Immature natural killer cell (primary cell): ENCODE measurements at places on chromosomes 6 and 20. TPM values are rescaled to one million over a fixed set of nuclear protein-coding genes. Genes with fewer than 3 reads are reported as not detected.

DNA sequence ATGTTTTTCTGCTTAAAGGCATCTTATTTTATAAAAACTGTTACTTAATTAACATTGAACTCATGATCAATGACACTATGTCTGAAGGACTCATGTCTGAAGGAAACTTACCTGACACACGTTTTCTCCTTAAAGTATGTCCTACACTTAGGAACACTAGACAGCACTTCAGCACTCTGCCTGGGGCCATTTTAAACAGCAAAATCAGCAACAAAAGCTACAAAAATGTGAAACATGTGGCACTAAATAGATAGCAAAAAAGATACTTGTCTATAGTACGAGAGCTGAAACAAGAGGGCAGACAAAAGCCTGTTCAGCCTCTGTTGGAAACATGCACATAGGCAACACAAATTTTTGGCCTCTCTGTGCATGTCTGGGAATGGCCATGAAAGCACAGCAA, 93.5 kb upstream of the TMEM30A start:
- no peak for DNase-seq

ISM1 gene
- polyA plus RNA-seq: not detected

LRRN4 gene
- polyA plus RNA-seq: not detected

GRCh38 chr20:10660661-10661060, 13.1 kb downstream of the JAG1 start:
- DNase-seq: no peak

- DNase-seq: no peak
These were observed 12.3 kb downstream of the C20orf173 start for GRCh38 chr20:35517125-35517524.

DNA sequence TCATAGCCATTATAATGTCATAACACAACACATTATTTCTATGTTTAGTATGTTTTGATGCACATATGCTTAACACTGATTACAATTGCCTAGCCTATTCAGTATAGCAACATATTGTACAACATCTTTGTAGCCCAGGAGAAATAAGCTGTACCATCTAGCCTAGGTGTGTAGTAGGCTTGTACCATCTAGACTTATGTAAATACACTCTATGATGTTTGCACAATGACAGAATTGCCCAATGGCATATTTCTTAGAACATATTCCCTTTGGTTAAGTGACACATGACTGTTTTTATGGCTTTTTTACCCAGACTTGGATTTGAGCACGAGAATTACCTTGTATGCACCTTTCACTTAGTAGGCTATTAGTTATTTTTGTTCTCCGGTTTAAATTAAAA, 64.5 kb upstream of the HIVEP1 start:
- DNase-seq: no peak

DNA sequence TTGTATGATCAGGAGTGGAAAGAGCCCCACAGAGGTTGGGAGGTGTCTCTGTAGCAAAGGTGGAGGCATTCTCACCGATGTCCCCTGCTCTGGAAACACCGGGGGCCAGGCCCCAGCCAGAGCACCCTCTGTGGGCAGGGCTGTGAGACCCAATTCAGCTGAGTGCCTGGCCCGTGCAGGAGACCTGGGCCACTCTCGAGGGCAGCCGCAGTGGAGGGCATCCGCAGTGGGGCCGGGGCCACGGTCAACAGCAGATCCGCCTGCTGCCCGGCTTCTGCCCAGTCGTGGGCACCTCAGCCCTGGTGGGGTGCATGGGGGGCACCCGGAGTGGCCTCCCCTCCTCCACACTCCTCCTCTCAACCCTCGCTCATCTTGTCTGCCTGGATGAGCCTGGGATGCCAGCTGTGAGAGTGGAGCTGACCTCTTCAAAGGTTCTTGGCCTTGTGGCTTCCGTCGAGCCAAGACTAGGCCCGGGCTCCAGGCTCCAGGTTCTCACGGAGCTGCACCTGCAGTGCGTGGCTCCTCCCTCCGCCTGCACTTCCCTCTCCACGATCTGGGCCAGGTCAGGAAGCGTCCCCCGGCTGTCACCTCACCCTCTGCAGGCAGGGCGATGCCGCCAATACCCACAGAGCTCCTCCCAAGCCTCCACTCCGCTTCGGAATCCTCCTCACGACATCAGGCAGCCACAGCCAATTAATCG, 134.8 kb downstream of the TAF4 start:
- no peak for DNase-seq

GJA10 gene
- not detected for polyA plus RNA-seq

GRCh38 chr6:170088582-170088955, 202.3 kb downstream of the DLL1 start:
- no peak for DNase-seq

DNA sequence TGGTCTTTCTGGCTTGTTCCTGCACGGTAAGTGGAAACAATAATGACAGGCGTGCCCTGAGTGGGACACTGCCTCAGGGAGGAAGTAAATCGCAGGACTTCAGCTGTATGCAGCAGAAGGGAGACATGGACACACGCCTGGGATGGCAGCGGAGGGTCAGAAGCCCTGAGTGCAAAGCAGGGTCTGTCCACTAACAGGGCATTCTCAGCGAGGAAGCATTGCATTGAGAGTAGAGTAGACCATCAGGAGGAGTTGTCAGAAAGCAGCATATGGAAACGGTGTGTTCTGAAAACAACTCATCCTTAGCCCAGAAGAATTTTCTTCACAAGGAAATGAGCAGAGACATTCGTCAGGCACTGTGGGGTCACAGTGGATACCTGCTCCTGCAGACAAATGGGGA, 134.0 kb downstream of the SYNDIG1 start:
- no peak for DNase-seq

TFAP2C gene
- polyA plus RNA-seq: not detected

PRSS16 gene
- polyA plus RNA-seq: not detected

DNA sequence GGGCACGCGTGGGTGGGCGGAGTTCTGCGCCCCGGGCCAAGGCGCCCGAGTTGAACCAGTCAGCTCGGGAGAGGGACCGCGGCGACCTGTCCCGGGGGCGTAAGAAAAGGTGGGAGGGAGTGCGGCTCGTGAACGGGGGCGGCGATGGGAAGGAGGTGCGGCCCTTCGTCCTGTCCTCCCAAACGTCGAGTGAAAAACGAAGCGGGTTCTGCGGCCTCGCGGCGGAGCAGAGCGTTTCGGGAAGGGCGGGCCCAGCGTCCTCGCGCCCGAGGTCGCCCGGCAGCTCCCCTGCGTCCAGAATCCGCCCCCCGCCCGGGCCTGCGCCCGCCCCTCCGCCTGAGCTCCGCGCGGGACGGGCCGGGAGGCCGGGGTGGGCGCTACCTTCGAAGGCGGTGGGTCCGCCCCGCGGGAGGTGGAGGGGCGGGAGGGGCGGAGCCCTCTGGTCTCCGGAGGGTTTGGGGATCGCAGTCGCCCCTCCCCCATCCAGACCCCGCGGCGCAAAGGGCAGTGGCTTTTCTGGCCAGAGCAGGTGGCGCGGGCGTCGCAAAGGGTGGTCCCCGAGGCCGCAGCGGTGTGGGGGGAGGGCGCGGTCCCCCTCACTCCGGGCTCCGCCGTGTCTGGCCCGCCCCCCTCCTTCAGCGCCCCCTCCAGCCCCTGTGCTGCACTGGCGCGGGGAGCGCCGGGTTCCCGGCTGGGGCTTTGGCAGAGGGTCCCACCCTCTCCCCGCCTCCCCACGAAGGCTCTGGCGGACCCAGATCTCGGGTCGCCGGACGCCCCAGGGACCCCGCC, 838 bp downstream of the STMN3 start:
- DNase-seq: no peak

- DNase-seq: no peak
These were observed 118.0 kb upstream of the THEMIS start for GRCh38 chr6:128018821-128019220.

TTPAL gene
- 13.8 TPM for polyA plus RNA-seq

FOXF2 gene
- polyA plus RNA-seq: not detected

ZGPAT gene
- 33.9 TPM for polyA plus RNA-seq

DNA sequence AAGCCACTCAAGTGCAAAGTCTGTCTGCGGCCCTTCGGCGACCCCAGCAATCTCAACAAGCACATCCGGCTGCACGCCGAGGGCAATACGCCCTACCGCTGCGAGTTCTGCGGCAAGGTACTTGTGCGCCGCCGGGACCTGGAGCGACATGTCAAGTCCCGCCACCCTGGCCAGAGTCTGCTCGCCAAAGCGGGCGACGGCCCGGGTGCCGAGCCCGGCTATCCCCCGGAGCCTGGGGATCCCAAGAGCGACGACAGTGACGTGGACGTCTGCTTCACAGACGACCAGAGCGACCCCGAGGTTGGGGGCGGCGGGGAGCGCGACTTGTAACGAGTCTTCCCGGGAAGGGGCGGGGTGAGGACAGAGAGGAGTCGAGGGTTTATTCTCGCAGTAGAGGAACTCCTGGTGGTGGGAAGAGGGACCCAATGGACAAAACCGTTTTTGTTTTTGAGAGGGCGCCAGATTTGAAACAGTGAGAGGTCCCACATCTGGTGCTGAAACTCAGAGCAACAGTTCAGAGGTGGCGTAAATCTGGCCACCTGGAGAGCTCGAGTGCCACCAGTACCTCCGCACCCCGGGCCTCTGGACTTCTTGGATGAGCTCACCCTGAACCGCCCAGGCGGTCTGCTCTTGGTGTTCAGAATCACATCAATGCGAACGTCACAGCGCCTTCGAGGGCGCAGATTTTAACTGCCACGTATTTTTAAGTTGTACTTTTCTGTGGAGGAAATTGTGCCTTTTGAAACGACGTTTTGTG, 8.0 kb downstream of the PRDM13 start:
- DNase-seq: peak; percentile 24

DNA sequence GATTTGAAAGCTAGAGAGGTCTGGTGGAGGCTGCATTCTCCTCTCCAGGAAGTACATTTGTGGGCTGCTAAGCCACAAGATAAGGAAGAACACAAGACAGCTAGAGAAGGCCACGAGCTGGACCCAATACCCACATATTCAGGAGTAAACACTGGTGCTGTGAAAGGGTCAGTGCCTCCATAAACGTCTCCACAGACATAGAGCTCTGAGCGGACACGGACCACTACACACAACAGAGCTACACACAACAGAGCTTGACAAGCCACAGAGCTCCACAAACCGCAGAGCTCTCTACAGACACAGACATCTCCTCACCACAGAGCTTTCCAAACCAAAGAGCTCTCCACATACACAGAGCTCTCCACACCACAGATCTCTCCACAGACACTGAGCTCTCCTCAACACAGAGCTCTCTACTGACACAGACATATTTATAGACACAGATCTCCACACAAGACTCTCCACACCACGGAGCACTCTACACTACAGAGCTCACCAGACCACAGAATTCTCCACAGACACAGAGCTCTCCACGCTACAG, 51.9 kb downstream of the ERMARD start:
- peak; percentile 31 for DNase-seq

DNA sequence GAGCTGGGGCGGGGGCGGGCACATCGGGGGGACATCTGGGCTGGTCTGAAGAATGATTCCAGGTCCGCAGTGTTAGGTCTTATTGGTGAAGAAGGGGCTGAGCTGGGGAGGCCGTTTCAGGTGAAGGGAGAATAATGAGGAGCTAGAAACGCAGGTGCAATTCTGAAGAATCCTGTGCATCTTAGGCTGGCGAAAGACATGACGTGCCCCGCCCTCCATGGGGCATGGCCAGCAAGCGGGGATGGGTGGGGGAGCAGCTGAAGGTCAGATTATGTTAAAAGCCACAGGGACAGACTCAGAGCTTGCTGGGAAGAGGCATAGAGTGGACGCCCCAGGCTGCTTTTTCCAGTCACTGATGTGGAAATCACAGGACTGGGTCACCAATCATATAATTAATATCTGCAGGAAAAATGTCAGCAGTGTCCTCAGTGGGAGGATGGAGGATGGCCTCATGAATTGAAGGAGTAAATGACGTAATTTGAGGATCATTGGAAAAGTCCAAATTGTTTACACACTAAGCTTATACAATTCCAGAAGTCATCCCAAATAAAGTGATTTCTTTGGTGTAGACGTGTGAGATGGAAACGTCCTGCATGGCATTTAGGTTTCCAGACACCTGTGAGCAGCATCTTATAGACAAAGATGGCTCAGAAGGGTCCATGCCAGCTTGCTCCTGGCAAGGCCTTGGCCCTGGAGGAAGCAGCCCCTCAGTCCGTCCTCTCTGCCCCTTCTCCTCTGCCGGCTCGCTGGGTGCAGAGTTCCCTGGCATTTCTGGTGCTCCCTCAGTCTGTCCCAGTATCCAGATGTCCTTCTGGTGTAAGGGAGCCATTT, 109.6 kb upstream of the FRMD1 start:
- no peak for DNase-seq

DACT2 gene
- not detected for polyA plus RNA-seq

GRCh38 chr20:18662279-18663040, 74.6 kb downstream of the DTD1 start:
- DNase-seq: no peak

DNA sequence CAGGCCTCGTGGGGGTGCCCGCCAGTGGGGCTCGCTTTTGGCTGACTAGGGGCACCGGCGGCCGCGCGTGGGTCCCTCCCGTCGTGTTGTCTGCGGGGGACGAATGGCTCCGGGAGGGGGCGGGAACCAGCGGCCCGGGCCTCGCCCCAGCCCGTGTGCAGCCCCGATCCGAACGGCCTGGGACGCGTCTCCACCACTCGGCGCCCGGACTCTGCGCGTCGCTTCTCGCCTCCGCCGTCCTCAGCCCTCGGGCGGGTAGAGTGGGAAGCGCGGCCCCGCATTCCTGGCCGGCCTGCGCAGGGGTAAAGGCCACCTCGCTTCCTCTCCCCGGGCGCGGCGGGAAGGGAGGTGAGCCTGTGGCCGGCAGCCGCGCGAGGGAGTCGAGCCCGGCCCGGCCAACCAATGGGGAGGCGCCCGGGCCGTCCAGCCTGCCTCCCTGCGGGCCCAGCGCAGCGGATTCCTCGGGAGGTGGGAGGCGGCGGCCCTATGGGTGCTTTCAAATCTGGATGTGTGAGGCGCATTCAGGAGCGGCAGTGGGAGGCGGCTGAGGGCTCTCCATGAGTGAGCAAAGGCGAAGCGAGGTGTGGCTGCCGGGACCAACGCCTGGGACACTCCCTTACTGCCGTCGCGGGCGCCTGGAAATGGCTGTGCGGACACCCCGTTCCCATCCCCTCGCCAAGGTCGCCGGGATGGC, 1.1 kb upstream of the ZBTB46 start:
- no peak for DNase-seq

DNA sequence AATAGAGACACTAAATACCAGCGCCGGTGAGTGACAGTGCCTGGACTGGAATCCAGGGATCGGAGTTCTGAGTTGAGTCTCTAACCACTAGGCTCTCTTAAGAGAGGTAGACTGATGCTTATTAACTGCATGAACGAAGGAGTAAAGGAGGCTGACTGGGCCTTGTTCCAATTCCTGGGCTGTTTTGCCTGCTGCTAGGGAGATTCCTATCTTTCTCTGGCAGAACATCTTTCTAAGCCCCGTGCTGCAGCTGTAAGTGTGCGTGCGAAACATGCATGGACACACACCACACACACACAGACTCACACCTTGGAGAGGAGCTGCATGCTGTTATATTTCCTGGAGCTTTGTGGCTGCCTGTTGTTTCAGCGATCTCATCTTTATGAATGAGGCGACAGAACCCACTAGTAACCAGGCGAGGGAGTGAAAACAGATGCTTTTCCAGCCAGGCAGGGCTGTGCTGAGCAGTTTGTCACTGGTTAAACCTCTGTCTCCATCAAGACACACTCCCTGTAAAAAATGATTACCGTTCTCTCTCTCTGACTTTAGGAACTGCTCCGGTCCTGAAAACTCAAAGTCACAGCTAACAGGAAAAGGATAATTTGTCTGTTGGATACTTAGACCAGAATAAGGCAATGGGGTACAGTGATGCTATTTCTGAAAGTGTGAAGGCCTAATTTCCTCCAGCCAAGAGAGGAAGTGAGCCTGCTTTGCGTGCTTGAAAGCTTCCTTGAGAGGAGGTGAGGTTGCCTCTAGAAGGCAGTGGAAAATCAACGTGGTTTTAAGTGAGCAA, 157.4 kb upstream of the ZNF217 start:
- peak; percentile 74 for DNase-seq

ZNF334 gene
- 0.18 TPM for polyA plus RNA-seq

PSMB8 gene
- 528 TPM for polyA plus RNA-seq

PRICKLE4 gene
- polyA plus RNA-seq: not detected
